NCI-H2029 (cell line): ENCODE measurements at places on chromosomes 4 and X.

DNA sequence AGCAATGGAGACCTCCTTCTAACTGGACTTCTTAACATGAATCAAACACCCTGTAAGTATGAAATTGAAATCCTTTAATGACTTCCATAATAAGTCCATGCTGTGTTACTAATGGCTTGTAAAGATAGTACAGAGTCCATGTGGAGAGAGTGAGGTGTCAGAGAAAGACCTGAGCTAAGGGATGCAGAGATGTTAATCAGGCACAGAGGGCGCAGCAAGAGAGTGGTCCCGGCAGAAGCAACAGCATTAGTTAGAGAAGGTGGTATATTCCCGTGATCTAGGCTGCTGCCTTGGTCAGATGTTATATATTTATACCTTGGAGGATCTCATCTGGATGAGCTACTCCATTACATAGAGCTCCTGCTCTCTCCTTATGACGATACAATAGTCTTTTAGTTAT lies 295.3 kb downstream of the LDB2 start:
- DNase-seq: no peak

GRCh38 chrX:150084496-150085229 lies 146.4 kb upstream of the EOLA2 start:
- DNase-seq: no peak

DNA sequence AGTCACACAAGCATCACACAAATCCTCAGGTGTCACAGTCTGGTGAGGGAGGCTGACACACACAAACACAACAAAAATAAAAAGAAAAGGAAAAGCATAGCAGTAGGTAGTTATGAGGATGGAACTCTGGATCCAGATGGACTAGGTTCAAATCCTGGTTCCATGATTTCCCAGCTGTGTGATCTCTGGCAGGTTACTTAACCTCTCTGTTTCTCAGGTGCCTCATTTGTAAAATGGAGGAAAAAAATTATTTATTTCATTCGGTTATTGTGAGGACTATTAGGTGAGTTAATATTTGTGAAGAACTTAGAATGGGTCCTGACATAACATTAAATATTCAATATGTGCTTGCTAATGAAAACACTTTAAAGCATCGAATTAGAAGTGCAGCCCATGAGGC lies 19.8 kb downstream of the GAGE1 start:
- DNase-seq: no peak

DNA sequence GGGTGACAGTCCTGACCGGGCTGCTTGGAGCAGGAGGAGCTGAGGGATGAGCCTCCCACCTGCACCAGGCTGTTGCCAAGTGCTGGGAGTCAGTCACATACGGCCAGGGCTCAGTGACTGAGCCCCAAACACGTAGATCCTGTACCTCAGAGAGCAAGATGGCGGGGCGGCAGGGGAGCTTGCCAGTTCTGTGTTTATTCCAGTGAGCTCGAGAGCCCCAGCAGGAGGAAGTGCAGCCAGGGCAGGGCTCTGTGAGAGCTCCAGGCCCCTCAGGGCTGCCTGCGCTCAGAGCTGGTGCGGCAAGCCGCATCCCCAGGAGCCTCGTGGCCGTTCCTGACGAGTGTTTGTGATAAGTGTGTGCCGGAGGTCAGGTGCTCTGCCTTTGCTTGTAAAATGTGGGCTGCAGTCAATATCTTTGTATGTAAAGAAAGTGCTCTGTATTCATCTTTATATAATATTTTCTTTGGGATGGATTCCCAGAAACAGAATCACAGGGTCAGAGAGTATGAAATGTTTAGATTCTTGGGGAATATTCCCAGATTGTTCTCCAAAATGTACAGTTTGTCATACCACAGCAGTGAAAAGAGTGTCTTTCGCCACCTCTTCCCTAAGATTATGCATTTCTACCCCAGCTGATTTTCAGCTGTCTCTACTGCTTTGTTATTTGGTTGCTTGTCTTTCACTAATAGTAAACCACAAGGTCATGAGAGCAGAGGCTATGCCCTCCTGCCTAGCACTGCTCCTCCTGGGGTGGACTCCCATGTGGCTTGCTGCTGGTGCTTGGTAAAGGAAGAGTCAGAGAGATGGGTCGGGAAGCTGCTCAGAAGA lies 50.3 kb downstream of the NELFA start:
- DNase-seq: no peak

- DNase-seq: no peak
These were observed 103.6 kb downstream of the CHIC2 start for GRCh38 chr4:53960843-53961242.

- no peak for DNase-seq
These were observed 150.7 kb downstream of the DHX15 start for GRCh38 chr4:24433515-24434214.

DNA sequence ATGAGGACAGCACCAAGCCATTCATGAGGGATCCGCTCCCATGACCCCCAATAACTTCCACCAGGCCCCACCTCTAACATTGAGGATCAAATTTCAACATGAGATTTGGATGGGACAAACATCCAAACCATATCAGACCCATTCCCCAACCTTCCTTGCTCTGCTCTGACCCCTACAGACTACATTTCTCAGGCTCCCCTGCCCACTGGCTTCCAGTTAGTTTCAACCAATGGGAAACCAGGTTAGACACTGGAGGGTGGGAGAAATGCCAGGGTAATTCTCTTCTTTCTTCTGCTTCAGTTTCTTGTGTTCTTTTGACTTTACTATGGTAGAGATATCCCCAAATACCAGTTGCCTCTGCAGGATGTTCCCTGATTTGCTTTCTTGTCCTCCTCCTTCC lies 125.7 kb downstream of the CLCN4 start:
- DNase-seq: no peak

GRCh38 chrX:17682259-17682658 lies 55.0 kb upstream of the SCML1 start:
- DNase-seq: no peak

GRCh38 chr4:108830509-108831244 lies 67.8 kb upstream of the ETNPPL start:
- DNase-seq: peak; percentile 63

- no peak for DNase-seq
These were observed 389.7 kb downstream of the GPM6A start for GRCh38 chr4:175422331-175422730.

DNA sequence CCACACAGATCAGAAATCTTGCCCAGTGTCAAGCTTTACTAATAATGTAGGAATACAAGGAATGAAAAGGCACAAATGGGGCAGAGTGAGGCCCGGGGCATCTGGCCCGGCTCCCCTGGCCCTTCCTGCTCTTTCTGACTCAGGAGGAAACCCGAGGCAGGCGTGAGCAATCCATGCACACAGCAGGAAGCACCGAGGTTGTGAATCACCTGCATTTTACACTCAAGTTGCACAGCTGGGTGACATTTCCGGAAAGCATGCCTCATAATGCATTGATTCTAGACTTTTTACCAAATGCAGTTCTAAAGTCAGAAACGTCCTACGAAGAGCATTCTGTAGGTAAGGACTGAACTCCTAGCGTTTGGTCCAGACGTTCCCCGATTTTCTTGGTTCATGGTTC lies 38.9 kb downstream of the PRIMPOL start:
- DNase-seq: no peak

- no peak for DNase-seq
These were observed 241.2 kb downstream of the ARHGAP24 start for GRCh38 chr4:85715991-85716737.

- DNase-seq: no peak
These were observed 48.7 kb upstream of the STX18 start for GRCh38 chr4:4590546-4590945.

GRCh38 chrX:153700376-153700945 lies 12.7 kb downstream of the SLC6A8 start:
- no peak for DNase-seq

- DNase-seq: no peak
These were observed 399.6 kb downstream of the NLGN4X start for GRCh38 chrX:5829060-5829459.

DNA sequence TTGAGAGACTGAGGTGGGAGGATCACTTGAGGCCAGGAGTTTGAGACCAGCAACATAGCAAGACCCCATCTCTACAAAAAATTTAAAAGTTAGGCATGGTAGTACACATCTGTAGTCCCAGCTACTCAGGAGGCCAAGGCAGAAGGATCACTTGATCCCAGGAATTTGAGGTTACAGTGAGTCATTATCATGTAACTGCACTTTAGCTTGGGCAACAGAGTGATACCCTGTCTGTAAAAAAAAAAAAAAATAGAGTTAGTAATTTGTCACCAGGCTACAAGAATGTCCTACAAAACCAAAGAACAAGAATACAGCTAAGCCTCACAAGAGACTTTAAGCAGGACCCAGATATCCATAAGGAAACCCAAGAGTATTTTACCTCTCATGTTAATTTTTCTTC lies 27.0 kb upstream of the RAB28 start:
- no peak for DNase-seq

- DNase-seq: no peak
These were observed 78.9 kb downstream of the RRAGB start for GRCh38 chrX:55796496-55796895.

GRCh38 chrX:65407157-65407626 lies 127.4 kb downstream of the LAS1L start:
- no peak for DNase-seq

- no peak for DNase-seq
These were observed 284.4 kb upstream of the SFRP2 start for GRCh38 chr4:154073107-154073822.

GRCh38 chr4:82681754-82682153 lies 116.8 kb downstream of the SCD5 start:
- no peak for DNase-seq

DNA sequence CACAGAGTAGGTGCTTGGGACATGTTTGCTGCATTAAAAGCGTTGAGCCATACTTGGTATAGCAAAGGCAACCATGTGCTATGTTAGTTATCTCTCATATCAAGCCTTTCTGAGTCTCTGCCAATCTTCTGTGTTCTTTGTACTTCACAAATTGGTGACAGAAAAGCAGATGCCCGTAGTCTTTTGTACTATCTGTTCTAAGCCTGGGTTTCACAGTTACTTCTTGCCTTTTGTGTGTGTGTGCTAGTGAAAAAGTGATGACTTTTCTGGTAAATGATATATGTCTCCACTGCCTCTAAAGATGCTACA lies 16.1 kb upstream of the KLHL2 start:
- DNase-seq: no peak

GRCh38 chrX:1262369-1262768 lies 6.2 kb upstream of the CSF2RA start:
- no peak for DNase-seq

DNA sequence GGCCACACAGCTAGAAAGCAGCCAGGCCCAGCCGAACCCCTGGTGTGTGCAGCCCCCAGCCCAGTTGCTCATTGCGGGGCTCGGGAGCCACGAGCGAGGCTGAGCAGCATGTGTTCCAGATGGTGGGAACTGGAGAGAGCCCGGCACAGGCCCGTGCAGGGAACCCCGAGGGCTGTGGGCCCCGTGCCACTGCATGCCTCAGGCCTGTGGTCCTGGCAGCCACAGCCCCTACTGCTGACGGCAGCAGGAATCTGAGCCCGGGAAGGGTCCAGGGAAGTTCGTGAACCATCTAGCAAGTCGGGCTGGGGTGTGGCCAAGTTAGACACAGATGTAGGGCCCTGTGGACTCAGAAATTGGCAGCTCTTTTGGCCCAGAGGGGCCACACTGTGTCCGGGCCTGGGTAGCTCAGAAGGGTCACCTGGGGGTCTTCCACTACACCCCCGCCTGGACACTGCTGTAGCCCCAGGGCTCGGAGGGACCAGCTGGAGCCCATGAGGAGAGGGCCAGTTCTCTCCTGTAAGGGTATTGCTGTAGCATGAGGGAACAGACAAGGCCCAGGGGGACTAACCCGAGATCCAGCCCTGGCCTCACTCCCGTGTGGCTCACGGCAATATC lies 12.1 kb downstream of the HTRA3 start:
- DNase-seq: no peak

DNA sequence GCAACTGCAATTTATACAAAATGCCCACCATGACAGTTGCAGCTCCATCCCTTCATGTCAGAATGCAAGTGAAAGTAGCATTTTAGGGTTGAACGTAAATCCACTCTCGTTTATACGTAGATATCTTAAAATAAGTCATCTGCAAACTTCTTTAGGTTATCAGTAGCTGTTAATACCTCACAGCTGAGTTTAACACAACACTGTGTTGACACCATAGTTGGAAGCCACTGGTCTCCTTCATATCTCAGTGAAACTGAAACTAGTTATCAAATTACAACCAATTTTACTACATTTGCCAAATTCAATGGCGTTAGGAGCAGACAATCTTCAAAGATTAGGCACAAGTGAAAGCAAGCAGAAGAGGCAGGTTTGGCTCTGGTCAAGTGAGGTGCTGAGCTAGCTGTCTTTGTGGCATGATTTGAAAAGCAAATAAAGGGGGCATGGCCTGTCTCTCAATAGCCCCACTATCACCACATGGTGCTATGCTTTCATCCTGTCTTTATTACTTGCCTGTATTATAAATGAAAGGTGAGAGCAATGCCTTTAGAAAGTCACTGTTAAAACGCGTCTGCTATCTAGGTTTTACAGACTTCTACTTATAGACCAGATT lies 12.3 kb downstream of the PPP3CA start:
- DNase-seq: no peak

DNA sequence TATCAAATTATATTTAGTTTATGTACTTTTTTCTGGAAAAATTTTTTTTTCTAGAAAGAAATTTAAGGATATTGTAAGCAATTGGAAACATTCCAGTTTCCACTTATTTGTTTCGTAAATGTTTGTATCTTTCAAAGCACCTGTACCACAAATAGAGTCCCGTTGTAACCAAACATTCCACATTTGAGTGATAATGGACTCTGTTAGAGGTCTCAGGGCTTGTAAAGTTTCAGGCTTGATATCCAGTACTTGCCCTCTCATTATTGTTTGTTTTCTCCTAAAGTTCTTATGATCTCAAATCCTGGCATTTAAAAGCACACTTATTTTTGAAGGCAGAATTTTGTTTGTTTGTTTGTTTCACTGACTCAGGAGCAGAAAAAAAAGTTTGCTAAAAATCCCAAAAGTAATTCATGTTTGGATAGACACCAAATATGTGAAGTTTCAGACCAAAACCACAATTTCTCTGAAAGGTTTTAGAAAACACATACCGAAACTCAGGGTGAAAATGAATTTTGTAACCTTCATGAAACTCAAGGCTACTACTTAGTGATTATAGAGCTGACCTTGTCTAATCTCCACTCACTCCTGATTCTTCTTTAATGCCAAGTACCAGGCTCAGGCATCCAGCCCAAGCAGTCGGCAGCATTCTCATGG lies 5.7 kb upstream of the TMEM192 start:
- DNase-seq: no peak

DNA sequence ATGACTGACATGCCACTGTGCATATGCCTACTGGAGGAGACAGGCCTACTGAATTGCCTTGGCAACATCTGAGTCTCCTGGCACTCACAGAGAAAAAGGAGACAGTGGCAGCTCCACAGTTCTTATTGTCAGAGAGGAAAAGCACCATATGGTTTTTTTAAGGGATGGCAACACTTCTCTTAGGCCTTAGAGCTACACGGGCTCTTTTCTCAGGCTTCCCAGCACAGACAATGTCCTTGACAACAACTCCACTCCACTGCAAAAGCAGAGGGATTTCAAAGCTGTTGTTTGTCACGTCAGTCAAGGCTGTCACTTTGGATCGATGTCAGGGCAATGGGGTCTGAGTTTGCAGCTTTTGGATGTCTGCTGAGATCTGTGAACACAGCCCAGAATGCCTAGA lies 4.7 kb upstream of the CLCN4 start:
- DNase-seq: no peak

- no peak for DNase-seq
These were observed 14.6 kb upstream of the PRSS12 start for GRCh38 chr4:118367361-118367760.
